ENCODE measurements at places on chromosomes 5 and 9.

DNA sequence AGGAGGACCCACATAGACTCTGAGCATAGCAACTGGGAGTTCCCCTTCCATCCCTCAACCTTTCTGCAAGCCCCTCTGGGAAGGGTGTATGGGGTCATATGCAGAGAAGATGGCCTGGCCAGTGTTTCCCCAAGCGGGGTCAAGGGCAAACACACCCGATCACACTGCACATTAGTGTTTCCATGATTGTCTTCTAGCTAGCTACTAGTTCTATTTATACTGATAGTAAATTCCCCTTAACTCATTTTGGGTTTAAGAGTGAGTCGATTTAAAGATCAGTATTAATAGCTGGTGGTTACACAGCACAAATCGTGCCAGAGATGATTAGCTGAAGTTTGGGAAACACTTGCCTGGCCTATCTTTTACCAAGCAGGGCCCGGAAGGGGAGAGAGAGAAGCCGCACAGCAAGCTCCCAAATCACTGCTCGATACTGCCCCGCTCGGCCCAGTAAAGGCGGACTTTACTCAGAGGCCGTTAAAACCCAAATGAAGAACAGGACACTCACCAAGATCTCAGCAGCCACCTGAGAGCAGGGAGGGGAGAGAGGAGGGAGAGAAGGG, 29.4 kb upstream of the TNIP1 start:
- DNase-seq = no peak

DNA sequence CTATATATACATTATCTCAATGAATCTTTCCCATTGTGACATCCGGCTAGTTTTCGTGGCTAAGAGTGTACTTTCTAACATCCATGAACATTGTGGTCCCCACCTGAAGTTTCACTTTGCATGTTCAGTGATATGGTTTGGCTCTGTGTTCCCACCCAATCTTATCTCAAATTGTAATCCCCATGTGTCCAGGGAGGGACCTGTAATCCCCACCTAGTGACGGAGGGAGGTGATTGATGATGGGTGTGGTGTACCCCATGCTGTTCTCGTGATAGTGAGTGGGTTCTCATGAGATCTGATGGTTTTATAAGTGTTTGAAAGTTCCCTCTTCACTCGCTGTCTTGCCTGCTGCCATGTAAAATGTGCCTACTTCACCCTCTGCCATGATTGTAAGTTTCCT, 28.1 kb downstream of the MRPL22 start:
- no peak for DNase-seq

DNA sequence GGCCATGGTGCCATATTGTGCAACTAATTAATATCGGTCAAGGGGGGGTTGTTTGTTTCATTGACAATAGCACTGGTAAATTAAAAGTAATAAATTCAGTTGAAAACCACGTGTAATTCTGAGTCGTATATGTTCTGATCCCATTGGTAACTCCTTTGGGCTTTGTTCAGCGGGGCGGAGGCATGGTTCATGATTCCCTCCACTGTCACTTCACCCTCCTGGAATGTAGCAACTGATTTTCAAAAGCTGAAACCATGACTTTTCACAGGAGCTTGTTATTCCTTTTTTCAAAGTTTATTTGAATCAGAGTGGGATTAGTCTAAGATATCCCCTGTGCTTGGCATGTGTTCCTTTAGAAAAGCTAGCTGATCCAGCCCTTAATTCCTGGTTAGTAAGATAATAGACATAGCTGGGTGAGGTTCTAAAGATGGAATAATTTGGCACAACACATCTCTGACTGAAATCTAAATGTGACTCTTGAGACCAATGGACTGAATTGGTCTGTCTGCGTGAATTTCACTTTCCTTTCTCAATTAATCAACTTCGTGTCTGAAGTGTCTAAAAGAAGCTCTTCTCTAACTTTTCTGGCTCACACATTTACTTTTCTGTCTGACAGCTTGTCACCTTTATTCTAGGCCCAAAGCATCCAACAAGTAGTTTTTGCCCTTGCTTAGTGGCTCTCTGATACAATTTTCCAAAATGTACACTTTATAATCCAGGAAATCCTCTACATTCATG, 185.7 kb upstream of the VCAN start:
- DNase-seq = no peak

GRCh38 chr5:3784854-3785253, 189.2 kb downstream of the IRX1 start:
- no peak for DNase-seq

DNA sequence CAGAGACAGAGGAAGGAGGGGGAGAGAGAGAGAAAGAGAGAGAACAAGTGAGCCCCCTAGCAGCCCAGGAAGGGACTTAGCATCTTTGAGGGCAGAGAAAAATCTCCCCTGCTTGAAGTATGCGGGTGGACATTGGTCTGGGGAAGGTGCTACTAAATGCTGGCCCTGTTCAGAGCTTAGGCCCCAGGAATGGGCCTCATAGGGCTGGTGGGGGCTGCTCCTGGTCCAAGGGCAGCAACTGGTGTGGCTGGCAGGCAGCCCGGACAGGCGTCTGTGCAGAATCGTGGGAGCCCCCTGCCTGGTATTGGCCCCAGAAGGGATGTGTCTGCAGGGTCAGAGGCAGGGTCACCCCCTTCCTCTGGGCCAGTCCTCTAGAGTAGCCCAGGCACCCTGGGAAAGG, 47.8 kb upstream of the SUSD3 start:
- no peak for DNase-seq

DNA sequence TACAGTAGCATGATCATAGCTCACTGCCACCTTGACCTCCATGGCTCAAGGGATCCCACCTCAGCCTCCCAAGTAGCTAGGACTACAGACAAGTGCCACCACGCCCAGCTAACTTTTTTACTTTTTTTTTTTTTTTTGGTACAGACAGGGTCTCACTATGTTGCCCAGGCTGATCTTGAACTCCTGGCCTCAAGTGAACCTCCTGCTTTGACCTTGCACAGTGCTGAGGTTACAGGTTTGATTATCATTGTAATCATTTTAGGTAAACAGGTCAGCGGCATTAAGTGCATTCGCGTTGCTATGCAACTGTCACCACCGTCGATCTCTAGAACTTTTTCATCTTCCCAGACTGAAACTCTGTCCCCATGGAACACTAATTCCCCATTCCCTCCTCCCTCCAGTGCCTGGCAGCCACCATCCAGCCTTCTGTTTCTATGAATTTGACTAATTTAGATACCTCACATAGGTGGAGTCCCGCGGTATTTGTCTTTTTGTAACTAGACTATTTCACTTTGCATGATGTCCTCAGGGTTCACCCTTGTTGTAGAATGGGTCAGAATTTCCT, 5.8 kb upstream of the CARD19 start:
- peak; percentile 7 for DNase-seq

- no peak for DNase-seq
Observed at GRCh38 chr5:39186722-39187539, 32.4 kb downstream of the FYB1 start.

DNA sequence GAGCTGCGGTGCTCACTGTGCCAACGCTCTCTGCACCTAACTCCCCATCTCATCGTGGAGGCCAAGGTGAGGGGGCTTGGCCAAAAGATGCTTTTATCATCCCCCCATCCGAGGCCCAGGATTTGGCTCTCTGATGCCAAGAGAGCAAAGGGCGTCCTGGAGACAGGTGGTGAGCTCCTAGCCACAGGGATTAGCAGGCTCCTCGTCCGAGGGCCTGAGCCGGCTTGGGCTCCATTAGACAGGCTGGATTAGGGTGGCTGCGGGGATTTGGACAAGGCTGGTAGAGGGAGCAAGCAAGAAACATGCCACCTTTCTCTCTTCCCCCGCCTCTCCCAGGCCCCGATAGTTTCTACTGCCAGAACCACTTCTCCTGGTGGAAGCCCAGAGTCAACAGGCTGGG, 1.0 kb upstream of the GRM6 start:
- DNase-seq = no peak

Data from right forelimb (tissue), 1 donor.